ENCODE measurements at places on chromosomes 6 and 20. TPM values are rescaled to one million over a fixed set of nuclear protein-coding genes. Genes with fewer than 3 reads are reported as not detected.

DNA sequence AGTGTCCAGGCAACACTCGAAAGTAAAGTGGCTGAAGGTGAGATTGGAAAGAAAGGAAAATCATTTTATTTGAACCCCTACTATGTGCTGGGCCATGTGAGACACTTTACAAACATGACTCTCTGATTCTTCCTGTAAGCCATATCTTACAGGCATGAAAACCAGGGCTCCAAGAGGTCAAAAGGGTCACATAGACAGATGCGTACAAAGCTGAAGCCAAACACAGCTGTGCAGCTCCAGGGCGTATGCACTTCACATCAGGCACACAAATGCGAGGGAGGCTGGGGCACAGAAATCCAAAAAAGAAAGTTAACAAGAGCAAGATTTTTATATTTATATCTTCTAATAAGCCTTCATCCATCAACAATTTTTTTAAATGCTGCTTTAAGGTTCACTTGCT, 176.5 kb downstream of the PHACTR1 start:
- no peak for DNase-seq

- no peak for DNase-seq
Measured at GRCh38 chr6:11296449-11297375, 64.2 kb upstream of the NEDD9 start.

DNA sequence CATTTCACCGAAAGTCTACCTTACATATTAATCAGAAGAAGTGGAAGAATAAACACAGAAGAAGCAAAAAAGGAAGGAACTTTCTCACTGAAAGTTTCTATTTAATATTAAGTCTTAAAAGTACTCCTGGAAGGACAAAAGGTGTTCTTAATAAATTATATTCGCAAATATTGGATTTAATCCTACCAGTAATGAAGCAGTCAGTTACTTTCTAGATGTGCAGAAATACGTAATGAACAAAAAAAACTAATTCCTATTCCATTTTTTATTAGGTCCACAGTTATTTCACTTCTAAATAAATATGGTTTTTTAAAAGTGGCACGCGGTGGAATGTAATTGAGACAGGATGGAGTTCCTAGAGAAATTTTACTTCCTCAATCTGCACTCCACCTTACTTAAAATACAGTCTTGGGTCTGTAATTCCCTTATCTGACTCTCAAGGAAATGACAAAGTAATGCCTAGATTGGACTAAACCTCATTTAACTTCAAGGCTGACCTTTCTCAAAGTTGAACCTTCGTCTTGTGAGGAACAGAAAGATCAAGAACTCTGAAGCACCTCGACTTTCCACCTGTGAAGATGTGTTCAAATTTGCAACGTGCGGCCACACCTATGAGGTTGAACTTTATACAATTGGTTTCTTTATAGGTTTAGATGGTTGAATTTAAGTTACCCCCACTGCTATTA, 1.1 kb upstream of the TRAM2 start:
- no peak for DNase-seq

- DNase-seq, result no peak
Measured at GRCh38 chr20:38752029-38752428, 3.8 kb downstream of the ACTR5 start.

The BACH2 gene
- 0.30 TPM for total RNA-seq

- DNase-seq, result no peak
Measured at GRCh38 chr6:28468056-28468455, 24.8 kb upstream of the ZSCAN23 start.

- peak; percentile 63 for DNase-seq
Measured at GRCh38 chr20:37992802-37993409, 40.4 kb downstream of the TTI1 start.

The HIVEP2 gene
- total RNA-seq, result 5.8 TPM

The SPAG4 gene
- total RNA-seq, result 0.30 TPM

- peak; percentile 33 for DNase-seq
Measured at GRCh38 chr6:92989656-92990055, 429.7 kb downstream of the EPHA7 start.

DNA sequence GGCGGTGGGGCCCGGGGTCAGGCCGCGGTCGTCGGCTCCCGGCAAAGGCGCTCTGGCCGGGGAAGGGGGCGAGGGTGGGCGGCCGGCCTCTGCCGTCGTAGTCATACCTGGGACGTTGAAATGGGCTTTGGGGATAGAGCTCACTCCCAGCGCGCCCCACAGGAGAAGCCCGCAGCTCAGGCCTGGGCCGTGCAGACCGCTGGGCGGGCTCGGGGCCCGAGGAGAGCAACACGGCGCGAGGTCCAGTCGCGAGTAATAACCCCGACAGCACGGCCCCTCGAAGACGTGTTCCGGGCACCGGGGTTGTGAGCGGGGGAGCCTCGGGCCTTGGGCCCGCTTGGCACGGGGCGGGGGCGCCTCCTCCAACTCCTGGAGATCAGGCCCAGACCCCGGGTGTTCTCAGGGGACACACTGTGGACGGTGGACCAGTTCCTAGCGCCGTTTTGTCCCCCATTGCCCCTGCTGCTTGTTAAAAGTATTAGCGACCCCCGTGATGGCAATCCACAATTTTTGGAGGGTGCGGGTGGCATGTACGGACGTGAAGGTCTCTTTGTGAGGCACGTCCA, 10.9 kb downstream of the FOXC1 start:
- no peak for DNase-seq

The MACROD2 gene
- total RNA-seq, result 1.2 TPM

DNA sequence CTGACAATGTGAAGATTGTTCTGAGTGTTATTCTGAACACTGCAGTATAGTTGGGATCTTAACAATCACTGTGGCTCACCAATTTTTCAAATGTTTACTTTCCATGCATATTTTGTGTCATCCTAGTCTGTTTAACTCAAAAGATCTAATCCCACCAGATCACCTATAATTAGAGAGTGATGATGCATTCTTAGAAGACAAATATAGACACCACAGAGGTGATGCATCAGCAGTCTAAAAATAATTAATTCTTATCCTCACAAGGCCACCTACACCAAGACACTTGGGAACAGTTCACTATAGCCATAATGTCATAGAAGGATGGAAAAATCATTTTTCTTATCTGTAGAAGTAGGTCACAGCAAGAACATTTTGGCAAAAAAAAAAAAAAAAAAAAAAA, 154.8 kb downstream of the UBE3D start:
- no peak for DNase-seq

GRCh38 chr6:163427498-163428254, 13.2 kb downstream of the QKI start:
- no peak for DNase-seq

- no peak for DNase-seq
Measured at GRCh38 chr6:130975325-130975724, 87.7 kb downstream of the EPB41L2 start.

DNA sequence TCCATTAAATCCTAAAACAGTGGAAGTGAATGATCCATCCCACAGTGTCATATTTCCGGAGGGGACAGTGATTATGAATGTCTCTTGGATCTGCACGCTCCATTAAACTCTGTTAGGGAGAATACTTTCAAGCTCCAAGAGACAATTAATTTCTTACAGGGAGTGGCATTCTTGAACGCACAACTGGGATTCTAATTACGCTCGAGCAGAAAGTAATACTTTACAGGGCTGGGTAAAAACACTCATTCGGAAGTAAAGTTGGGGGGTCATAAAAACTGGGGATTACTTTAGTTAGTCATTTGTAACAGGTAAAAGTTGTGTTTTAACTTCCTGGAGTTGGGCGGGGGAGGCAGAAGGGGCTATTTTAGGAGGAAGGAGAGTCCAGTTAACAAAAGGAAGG, 151.8 kb downstream of the ZFP64 start:
- no peak for DNase-seq

- no peak for DNase-seq
Measured at GRCh38 chr20:42429761-42430458, 759.8 kb downstream of the PTPRT start.

GRCh38 chr20:33372993-33373441, 28.3 kb downstream of the CDK5RAP1 start:
- DNase-seq, result no peak

The OR12D3 gene
- not detected for total RNA-seq

DNA sequence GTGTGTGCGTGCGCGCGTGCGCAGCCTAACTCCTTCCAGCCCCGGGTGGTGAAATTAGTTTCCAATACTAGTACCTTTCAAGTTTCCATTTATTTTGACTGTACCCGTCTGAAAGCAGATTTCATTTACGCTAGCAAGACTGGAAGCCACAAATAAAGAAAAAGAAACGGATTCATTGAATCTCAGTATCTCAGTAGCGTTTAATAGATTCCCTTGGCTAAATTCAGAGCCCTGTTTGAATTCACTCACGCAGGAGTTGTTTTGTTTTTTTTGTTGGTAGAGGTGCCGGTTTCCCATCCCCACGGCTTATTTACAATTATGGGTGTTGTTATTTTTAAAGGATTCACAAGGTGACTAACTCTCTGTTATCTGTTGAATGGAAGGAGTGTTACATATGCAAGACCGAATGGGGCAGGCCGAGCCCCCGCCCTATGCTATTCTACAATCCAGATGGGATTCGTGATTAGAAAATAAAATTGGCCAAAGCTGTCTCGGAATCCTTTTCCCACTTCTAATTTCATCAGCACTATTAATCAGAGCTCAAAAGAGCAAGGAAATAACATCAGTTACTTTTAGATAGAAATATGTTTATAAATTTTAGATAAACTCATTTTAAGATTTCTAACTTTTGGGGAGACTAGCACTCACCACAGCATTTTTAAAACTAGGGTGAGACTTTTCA, 2.3 kb upstream of the INSM1 start:
- no peak for DNase-seq

GRCh38 chr6:30006170-30007131, 54.6 kb upstream of the POLR1H start:
- no peak for DNase-seq

DNA sequence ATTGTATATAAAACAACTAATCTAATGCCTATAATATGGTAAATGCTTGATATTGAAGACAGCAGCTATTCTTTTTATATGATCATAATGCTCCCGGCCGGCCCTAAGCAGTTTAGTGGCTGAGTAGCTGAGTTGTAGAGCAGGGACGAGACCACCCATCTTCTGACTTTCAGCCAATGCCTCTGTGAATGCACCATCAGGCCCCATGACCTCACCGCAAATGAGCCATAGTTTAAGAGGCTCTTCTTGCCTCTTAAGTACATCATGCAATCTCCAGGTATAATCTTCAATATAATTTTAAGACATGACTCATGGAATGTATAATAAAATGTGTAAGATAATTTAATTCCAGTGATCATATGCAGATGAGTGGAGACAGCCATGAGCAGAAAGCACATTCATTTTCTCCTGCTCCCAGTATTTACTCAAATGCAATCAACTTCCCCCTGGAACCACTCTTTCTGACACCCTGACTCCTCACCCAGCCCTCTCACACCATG, 78.9 kb upstream of the SNX9 start:
- no peak for DNase-seq

DNA sequence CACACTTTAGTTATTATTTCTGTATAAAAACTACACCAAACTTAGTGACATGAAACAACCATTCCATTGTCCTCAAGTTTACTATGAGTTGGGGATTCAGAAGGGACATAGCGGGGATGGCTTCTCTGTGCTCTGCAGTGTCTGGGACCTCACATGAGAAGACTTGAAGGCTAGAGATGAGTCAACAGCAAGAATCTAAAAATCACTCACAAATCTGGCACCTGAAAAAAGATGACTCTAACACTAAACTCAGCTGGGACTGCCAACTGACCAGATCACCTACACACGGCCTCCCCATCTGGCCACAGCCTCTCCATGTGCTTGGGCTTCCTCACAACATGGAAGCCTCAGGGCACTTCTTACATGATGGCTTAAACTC, 63.0 kb upstream of the EYA2 start:
- no peak for DNase-seq

DNA sequence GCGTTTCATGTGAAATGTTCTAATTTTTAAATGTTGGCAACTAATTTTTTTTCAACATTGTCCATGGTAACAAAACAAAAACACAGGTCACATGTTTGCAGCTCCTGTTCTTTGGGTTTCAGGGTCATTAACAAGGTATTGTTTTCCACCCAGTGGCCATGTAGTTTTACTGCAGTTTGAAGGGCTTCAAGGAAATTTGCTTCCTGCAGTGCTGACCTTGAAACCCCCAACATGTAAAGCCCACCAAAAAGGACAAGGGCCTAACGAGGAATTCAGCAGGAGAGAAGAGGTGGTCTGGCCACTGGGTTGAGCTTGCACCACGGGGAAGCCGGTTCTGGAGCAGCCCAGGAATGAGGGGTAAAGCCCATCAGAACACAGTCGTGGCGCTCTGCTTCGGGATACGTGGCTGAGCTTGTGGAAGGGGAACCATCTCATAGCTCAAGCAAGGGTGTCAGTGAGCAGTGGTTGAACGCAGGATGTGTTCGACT, 13.9 kb upstream of the KLHL31 start:
- peak; percentile 45 for DNase-seq

GRCh38 chr20:57148263-57148662, 118.2 kb downstream of the BMP7 start:
- no peak for DNase-seq

The ZNF76 gene
- 14.0 TPM for total RNA-seq

DNA sequence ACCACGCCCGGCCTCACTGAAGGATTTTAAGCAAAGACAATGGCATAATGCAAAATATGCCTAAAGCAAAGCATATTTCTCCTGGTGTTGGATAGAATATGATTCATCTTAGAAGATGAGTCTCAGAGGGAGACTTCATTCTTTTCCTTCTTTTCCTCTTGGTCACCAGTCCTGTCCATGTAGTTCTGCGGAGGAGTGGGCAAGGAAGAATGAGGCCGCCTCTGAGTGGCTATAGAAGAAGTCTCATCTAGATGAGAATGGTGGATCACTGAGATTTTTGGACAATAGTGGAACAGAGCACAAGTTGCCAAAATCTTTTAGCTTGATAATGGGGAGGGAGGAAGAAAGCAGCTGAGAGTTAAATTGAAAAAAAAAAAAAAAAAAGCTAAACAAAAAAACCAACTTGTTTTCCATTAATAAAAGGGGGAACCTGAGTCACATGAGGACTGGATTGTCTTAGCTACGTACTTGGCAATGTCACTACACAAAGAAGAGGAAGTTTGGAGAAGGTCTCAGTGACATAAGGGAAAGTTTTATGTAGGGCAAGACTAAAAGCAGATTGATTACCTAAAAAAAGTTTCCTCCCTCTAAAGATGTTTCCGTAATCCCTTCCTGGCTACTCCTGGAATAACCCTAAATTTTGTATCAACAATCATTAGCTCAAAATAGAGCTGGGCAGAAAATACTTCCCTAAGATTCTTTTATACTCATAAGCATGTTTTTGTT, 6.0 kb downstream of the CD83 start:
- no peak for DNase-seq

GRCh38 chr6:52306972-52307870, 22.7 kb upstream of the MCM3 start:
- DNase-seq, result no peak

The TMEM170B gene
- 1.2 TPM for total RNA-seq

- DNase-seq, result no peak
Measured at GRCh38 chr6:108165714-108166663, at the start of gene NR2E1. TSS of gene NR2E1 (plus strand) at chr6:108166022. CDS start at chr6:108166766, 744 bp downstream.

DNA sequence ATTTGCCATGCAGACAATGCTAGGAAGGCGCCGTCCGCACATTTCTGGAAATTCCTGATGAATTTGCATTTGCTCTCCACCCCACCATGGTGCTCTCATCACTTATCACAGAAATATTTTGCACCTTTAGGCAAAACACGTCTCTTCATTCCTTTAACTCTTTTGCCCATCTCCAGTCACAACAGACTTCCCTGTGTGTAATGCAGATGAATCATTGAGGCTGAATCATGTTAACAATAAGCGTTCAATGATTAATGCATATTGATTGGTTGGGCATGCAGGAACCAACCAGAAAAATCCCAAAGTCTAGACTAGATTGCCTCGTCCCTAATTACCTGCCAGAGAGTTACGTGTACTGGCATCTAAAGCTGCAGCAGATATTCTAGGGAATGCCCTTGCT, 80.0 kb upstream of the ATXN1 start:
- DNase-seq, result no peak

GRCh38 chr6:44297063-44298038, 15.8 kb downstream of the AARS2 start:
- DNase-seq, result no peak

The FAM217A gene
- not detected for total RNA-seq

The VGLL2 gene
- total RNA-seq, result not detected
